Spinal cord (tissue), 10 donors: ENCODE measurements at places on chromosomes 4 and X. TPM values are rescaled to one million over a fixed set of nuclear protein-coding genes. Genes with fewer than 3 reads are reported as not detected.

DNA sequence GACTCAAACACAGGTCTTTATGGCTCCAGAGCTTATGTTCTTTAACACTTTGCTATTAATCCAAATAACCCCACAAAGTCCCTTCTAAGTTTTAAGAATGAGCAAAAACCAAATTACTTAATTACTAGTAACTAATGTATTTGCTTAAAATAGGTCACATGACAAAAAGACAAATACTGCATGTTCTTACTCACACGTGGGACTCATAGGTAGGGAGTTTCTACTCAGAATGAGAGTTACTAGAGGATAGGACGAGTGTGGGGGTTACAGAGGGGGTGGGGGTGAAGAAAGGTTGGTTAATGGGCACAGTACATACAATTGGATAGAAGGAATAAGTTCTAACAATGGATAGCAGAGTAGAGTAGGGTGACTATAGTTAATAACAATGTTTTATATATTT is 5.8 kb downstream of the RPS6KA3 start:
- no peaks in the 10 kb centered on the region for H3K4me1 ChIP-seq
- no peak overlapping the region for H3K27ac ChIP-seq
- DNase-seq: no peak
- H3K4me3 ChIP-seq: no peak overlapping the region

- peaks cover 3% of the 10 kb centered on the region for H3K4me1 ChIP-seq
- H3K27ac ChIP-seq: no peak overlapping the region
- peak overlapping the region; percentile 36 for H3K4me3 ChIP-seq
- no peak for DNase-seq
- no peaks in the 10 kb centered on the region for H3K36me3 ChIP-seq
Observed at GRCh38 chrX:134025986-134026545, 40.7 kb upstream of the GPC3 start.

- DNase-seq: no peak
- no peak overlapping the region for H3K4me3 ChIP-seq
- H3K27ac ChIP-seq: no peak overlapping the region
- no peaks in the 10 kb centered on the region for H3K27me3 ChIP-seq
- H3K36me3 ChIP-seq: no peaks in the 10 kb centered on the region
Observed at GRCh38 chrX:1486177-1486576, 33.5 kb upstream of the ASMTL start.

- no peak overlapping the region for H3K4me3 ChIP-seq
- H3K36me3 ChIP-seq: no peaks in the 10 kb centered on the region
- H3K27ac ChIP-seq: no peak overlapping the region
- no peak for DNase-seq
Observed at GRCh38 chr4:176422001-176422400, 102.2 kb downstream of the SPCS3 start.

- H3K27me3 ChIP-seq: no peaks in the 10 kb centered on the region
- H3K36me3 ChIP-seq: peaks cover 16% of the 10 kb centered on the region
- H3K4me3 ChIP-seq: no peak overlapping the region
Observed at GRCh38 chr4:17650406-17650805, 36.0 kb downstream of the MED28 start.

DNA sequence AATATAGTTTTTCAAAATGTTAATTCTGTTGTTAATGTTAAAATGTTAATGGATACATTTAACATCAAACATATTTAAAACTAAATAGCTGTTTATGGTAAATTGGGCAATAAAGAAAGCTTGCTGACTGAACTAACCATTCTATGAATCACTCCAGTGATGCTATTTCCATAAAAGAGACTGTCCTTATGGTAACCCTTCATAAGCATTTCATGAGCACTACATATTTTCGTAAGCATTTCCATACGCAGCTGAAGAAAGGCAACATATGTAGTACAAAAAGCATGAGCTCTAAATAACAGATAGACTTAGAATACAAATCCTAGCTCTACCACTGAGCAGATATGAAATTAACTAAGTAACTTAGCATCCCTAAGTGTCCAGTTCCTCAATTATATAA is 188.9 kb downstream of the COL25A1 start:
- H3K27me3 ChIP-seq: no peaks in the 10 kb centered on the region
- DNase-seq: peak; percentile 40
- H3K27ac ChIP-seq: no peak overlapping the region
- no peaks in the 10 kb centered on the region for H3K4me1 ChIP-seq

GRCh38 chr4:110003401-110004187 is 90.9 kb downstream of the EGF start:
- peaks cover 2% of the 10 kb centered on the region for H3K27me3 ChIP-seq
- no peak overlapping the region for H3K4me3 ChIP-seq
- no peak for DNase-seq

GRCh38 chrX:71103110-71103983 is 3.2 kb downstream of the CXorf65 start:
- H3K4me3 ChIP-seq: no peak overlapping the region
- H3K27ac ChIP-seq: peak overlapping the region; percentile 27
- no peak for DNase-seq
- no peaks in the 10 kb centered on the region for H3K27me3 ChIP-seq

DNA sequence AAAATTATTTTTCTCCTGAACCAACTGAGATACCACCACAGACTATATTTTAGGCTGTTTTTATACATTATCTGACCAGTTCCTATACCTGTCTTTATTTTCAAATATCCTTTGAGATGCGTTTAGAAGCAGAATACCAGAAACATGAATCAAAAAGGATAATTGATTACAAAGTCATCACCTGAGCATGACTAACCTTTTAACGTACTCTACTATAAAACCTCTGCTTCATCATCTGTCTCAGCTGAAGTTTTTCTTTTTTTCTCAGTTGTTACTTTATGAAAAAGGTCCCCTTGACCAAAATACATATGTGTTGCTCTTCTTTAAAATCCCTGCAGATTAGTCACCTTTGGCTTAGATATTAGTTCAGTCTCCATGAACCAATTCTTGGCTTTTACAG is 109.8 kb downstream of the AMMECR1 start:
- no peak overlapping the region for H3K27ac ChIP-seq
- no peak for DNase-seq
- H3K4me1 ChIP-seq: no peaks in the 10 kb centered on the region
- no peak overlapping the region for H3K4me3 ChIP-seq
- H3K27me3 ChIP-seq: peaks cover 6% of the 10 kb centered on the region

DNA sequence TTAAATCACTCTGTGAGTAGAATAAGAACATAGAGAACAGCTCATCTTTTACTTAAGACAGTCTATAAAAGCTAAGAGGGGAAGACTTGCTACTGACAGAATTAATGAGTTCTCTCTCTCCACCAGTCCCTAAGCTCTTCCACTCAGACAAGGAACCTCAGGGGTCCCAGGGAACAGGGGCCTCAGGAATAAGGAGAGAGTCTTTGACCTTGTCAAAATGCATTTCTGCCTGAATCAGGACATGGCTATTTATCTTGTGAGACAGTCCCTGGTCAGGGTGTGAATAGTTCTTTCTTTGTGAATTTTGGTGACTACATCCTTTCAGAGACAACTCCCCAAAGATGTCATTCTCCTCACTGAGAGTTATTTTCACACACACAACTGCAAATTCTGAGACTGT is 218.7 kb upstream of the HS3ST1 start:
- H3K4me1 ChIP-seq: no peaks in the 10 kb centered on the region
- no peak for DNase-seq
- no peak overlapping the region for H3K27ac ChIP-seq

GRCh38 chrX:150465326-150465725 is 102.2 kb downstream of the MAMLD1 start:
- DNase-seq: no peak
- H3K4me1 ChIP-seq: peaks cover 14% of the 10 kb centered on the region
- H3K27me3 ChIP-seq: no peaks in the 10 kb centered on the region
- H3K36me3 ChIP-seq: peaks cover 5% of the 10 kb centered on the region
- peak overlapping the region; percentile 8 for H3K27ac ChIP-seq

DNA sequence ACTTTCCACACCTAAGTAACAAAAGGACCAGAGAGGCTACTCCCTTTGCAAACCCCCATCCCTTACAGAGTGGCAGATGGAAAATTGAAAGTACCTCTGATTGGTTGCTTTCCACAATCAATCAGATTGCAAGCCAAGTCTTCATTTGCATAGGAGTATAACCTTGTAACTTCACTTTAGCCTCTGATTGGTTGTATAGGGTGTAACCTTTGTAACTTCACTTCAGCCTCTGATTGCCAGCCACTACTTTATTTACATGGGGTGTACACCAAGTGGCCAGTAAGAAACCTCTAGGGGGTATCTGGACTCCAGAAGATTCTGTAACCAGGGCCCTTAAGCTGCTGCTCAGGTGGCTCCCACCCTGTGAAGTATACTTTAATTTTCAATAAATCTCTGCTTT is 48.6 kb downstream of the GPC4 start:
- no peak for DNase-seq
- H3K4me3 ChIP-seq: no peak overlapping the region
- H3K27me3 ChIP-seq: peaks cover 10% of the 10 kb centered on the region
- H3K36me3 ChIP-seq: no peaks in the 10 kb centered on the region
- H3K27ac ChIP-seq: no peak overlapping the region
- no peaks in the 10 kb centered on the region for H3K4me1 ChIP-seq

DNA sequence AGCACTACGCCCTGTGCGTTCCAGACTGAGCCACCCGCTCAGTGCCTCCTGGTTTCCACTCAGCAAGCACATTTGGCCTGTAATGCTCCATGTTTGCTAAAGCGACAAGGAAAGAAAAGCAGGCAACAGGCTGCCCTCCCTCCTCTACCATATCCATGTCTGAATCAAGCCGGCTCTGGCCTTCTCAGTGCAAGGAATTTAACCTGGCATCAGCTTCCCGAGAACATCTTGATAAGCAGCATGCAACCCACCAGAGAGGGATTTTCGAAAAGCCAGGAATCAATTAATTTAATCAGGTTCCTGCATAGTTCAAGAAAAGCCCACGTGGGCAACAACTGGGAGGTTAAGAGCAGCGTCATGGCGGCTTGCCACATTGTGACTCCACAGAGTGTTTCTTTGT is 228.2 kb downstream of the HS6ST2 start:
- peaks cover 11% of the 10 kb centered on the region for H3K4me1 ChIP-seq
- H3K4me3 ChIP-seq: no peak overlapping the region
- no peak overlapping the region for H3K27ac ChIP-seq
- no peaks in the 10 kb centered on the region for H3K36me3 ChIP-seq

- H3K4me1 ChIP-seq: peaks cover 3% of the 10 kb centered on the region
- no peak overlapping the region for H3K4me3 ChIP-seq
- peaks cover 6% of the 10 kb centered on the region for H3K36me3 ChIP-seq
- no peak for DNase-seq
Observed at GRCh38 chr4:126957987-126958386, 674.8 kb upstream of the INTU start.

DNA sequence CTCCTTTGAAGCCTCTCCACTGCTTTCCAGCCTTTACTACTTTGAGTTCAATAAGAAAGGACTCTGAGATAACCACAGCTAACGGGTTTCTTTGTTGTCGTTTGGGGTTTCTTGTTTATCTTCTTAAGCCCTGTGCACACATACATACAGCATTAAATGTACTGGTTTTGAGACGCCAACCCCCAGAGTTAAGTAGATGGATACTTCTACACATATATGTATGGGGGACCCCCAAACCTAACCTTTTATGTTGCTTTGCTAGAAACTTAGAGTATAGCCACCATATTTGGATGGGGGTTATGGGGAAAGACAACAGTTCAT is 697 bp downstream of the CEP135 start:
- H3K4me1 ChIP-seq: no peaks in the 10 kb centered on the region
- DNase-seq: no peak
- no peaks in the 10 kb centered on the region for H3K27me3 ChIP-seq
- no peaks in the 10 kb centered on the region for H3K36me3 ChIP-seq
- H3K4me3 ChIP-seq: peak overlapping the region; percentile 73

GRCh38 chr4:40190465-40190864 is 6.4 kb upstream of the RHOH start:
- DNase-seq: no peak
- H3K4me3 ChIP-seq: no peak overlapping the region
- no peaks in the 10 kb centered on the region for H3K27me3 ChIP-seq
- no peak overlapping the region for H3K27ac ChIP-seq

- H3K27me3 ChIP-seq: no peaks in the 10 kb centered on the region
- no peak overlapping the region for H3K27ac ChIP-seq
- no peaks in the 10 kb centered on the region for H3K4me1 ChIP-seq
- H3K4me3 ChIP-seq: no peak overlapping the region
- DNase-seq: no peak
Observed at GRCh38 chrX:38868941-38869401, 67.7 kb downstream of the MID1IP1 start.

- H3K4me1 ChIP-seq: peaks cover 10% of the 10 kb centered on the region
- no peaks in the 10 kb centered on the region for H3K36me3 ChIP-seq
- H3K4me3 ChIP-seq: no peak overlapping the region
- H3K27me3 ChIP-seq: peaks cover 13% of the 10 kb centered on the region
- no peak overlapping the region for H3K27ac ChIP-seq
Observed at GRCh38 chr4:86939729-86940575, 5.1 kb downstream of the AFF1 start.

- no peak for DNase-seq
- H3K36me3 ChIP-seq: no peaks in the 10 kb centered on the region
Observed at GRCh38 chr4:147772056-147772455, 40.2 kb downstream of the ARHGAP10 start.

- no peaks in the 10 kb centered on the region for H3K36me3 ChIP-seq
- no peak overlapping the region for H3K4me3 ChIP-seq
- H3K4me1 ChIP-seq: no peaks in the 10 kb centered on the region
- no peak for DNase-seq
Observed at GRCh38 chrX:71510161-71510560, 22.7 kb upstream of the OGT start.

PABPC5 gene
- 15.2 TPM for total RNA-seq

ZXDA gene
- 8.9 TPM for total RNA-seq

TMEM165 gene
- total RNA-seq: 73.4 TPM

PCSK1N gene
- total RNA-seq: 91.4 TPM

PDLIM3 gene
- total RNA-seq: 56.9 TPM

TGIF2LX gene
- not detected for total RNA-seq

WDR17 gene
- total RNA-seq: 42.5 TPM

TMEM144 gene
- 16.3 TPM for total RNA-seq

YY2 gene
- total RNA-seq: 1.5 TPM

MID1 gene
- total RNA-seq: 22.7 TPM

CT47A1 gene
- total RNA-seq: not detected

NAA11 gene
- not detected for total RNA-seq

SOWAHD gene
- 0.50 TPM for total RNA-seq

ASB12 gene
- 0.22 TPM for total RNA-seq

TBX22 gene
- total RNA-seq: 0.06 TPM
